Hematopoietic multipotent progenitor cell (in vitro differentiated cells): ENCODE measurements at places on chromosomes 1 and 21.

DNA sequence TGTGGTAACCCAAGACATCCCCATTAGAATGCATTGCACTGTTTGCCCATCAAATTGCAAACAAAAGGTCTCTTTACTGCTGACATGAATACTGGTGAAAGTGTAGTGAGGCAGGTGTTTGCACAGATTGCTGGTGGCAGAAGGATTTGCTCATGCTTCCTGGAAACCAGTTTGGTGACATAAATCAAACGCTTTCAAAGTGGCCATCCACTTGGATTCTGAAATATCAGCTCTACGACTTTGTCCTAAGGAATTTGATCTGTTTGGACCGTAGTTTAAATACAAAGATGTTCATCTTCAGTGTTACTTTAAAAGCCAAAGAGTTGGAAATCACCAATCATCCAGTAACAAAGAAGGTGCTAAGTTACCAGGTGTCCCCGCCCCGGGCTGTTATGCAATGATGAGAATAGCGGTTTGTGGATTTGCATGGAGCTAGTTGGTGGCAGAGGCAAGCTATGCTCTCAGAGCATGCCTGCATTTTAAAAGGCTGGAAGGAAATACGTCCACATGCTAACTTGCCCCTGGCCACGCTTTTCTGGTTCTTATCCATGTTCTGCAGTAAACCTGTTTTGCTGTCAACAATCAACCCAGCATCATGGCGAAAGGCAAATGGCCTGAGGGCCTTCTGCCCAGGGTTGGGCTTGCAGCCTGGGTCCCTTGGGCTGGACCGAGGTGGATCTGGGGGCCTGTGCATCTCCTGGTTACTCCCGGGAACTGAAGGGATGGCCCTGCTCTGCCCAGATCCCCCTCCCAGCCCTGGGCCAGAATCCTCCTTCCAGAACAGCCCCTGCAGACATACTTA, 49.2 kb downstream of the UMODL1 start:
- peak; percentile 76 for DNase-seq

GRCh38 chr1:231322880-231323530, 14.6 kb downstream of the EXOC8 start:
- DNase-seq: no peak

GRCh38 chr21:36518883-36519492, 39.1 kb upstream of the CLDN14 start:
- no peak for DNase-seq

DNA sequence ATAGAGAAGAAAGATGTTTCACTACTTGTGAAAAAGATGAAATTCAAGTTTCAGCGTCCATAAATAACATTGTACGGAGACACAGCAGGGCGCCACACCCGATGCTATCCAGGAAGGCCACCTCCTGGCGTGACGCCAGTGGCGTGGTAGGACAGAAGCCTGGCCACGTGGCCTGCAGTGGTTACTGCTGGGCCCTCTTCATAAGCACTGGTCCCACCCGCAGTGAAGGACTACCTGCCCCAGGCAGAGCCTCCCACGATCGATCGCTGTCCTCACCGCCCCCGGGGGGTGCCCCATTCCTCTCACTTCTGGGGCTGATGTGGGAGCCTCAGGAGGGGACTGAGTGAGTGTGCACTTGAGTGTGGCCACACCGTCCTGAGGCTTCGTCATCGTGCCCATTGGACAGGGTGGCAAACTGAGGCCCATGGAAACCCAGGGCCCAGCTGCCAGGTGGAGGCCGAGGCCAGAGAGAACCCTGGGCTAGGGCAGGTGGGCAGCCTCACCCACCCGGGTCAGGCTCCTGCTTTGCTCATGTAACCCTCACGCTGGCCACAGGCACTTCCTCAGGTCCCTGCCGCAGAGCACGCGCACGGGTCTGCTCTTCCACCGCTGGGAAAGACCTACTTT, 11.7 kb upstream of the HES5 start:
- DNase-seq: no peak

GRCh38 chr1:218459450-218459849, 114.3 kb downstream of the TGFB2 start:
- no peak for DNase-seq
